Stimulated activated CD8-positive, alpha-beta memory T cell treated with anti-CD3 and anti-CD28 coated beads, Interleukin-12 subunit alpha, Interleukin-12 subunit beta, amount 100 ng/mL, for 1 hour (primary cell): ENCODE measurements at places on chromosomes 4 and X.

GRCh38 chr4:7782783-7783182 is 156.9 kb downstream of the AFAP1 start:
- DNase-seq, result no peak

- DNase-seq, result peak; percentile 0
Measured at GRCh38 chr4:159047478-159048165, 55.3 kb upstream of the RAPGEF2 start.

DNA sequence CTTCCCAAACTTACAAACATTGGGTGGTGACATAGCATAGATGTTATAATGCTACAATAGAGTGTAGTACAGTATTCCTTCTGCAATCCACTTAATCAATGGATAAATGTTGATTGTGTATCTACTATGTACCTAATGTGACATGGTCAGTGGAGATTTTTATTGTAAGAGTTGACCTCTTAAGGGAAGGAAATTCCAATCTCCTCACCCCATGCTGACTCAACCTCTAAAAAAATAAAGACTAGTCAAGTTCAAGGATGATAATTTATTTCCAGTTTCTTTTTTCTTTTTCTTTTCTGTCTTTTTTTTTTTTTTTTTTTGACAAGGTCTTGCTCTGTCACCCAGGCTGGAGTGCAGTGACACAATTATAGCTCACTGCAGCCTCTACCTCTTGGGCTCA is 206.5 kb upstream of the STS start:
- DNase-seq, result no peak

DNA sequence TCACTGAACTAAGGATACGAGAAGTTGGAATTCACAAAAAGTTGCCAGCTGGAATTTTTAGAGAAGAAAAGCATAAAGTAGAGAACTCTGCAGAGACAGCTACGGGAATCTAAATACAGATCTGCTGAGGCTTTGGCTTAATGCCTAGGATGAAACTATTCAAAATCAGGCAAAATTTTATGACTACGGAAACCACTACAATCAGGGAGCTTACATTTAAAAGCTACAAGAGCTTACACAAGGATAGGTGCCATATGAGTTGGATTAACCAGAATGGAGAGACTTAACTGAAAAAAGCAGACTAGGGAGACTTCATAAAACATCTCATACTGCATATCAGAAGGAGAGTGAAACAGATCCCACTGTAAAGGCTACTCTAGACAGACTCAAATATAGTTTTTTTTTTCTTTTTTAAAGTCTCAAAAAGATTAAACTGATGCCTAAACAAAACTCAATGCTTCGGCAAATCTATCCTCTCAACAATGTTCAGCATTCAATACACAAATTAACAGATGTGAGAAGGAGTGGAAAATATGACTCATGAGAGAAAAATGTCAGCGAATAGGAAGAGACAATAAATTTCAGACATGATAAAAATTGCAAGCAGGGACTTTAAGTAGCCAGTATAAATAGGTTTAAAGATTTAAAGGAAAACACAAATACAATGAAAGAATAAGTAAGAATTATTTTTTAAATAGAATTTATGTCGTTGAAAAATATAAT is 586.1 kb downstream of the FSTL5 start:
- no peak for DNase-seq

DNA sequence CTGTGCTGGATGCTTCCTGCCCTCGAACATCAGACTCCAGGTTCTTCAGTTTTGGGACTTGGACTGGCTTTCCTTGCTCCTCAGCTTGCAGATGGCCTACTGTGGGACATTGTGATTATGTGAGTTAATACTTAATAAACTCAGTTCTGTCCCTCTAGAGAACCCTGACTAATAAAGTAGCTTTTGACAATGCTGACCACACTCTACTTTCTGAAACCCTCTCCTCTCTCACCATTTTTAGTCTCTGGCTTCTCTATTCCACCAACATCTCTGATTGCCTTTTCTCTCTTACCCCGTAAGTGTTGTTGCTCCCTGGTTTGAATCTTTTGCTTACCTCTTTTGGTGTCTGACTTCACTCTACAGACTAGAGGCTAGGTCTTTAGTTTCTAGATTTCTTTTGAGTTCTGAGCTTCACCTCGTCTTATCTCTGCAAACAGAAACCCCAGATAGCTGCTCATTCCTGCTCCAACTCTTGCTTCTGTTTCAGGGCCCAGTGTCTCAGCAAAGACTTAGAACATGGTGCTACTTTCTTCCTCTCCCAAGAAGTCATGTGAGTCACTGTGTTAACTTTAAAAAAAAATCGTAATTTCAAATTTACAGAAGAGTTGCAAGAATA is 11.4 kb downstream of the TMSB4X start:
- no peak for DNase-seq

DNA sequence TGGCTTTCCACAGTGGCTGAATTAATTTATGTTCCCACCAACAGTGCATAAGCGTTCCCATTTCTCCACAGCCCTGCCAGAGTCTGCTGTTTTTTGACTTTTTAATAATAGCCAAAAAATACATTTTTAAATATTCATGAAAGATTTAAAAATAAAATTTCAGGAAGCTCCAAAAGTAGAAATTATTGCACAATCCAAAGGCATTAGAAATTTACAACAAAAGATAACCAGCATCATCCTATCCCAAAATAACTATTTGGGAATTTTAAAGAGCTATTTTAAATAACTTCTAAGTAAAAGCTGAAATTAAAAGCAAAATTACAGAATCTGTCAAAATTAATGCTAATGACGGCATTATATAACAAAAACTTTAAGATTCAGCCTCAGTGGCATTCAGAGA is 131.5 kb downstream of the QDPR start:
- no peak for DNase-seq
